ENCODE measurements at places on chromosomes 11 and 22.

DNA sequence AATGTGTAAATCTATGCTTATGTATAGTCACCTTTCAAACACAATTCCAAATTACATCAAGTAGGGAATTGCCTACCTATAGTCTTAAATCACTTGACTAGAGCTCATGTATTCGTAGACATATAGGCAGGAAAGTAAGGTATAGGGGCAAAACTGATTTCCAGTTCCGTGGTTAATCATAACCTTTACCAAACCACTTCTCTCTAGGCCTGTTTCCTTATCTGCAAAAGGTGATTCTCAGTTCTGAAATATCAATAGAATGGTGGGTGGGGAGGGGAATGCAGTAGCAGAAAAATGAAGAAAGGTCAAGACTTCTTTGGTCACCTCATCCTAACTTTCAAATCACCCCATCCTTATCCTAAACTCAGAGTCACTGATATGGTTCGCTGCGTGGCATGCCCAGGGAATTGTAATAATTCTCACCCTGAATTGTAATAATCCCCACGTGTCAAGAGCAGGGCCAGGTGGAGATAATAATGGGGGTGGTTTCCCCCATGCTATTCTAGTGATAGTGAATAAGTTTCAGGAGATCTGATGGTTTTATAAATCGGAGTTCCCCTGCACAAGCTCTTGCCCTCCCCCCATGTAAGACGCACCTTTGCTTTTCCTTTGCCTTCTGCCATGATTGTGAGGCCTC lies 1.9 kb upstream of the ANO5 start:
- DNase-seq: no peak

- no peak for DNase-seq
These were observed 388 bp downstream of the HINFP start for GRCh38 chr11:119121811-119122124.

DNA sequence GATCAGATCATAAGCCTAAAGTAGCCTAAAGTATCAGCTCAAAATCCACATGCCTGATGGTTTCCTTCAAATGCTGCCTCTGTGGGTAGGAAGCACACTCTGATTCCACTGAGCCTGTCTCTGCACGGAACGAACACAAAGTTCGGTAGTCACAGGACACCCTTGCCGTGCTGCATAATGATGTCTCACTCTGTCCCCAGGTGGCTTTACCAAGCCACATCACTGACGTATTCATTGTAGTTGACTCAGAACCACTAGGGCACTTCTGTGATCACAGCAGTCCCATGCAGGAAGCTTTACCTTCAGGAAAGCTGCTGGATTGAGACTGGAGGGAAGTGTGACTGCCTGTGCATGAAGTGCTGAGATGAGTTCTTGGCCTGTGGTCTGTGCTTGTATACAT lies 147.7 kb downstream of the ATXN10 start:
- DNase-seq: no peak

DNA sequence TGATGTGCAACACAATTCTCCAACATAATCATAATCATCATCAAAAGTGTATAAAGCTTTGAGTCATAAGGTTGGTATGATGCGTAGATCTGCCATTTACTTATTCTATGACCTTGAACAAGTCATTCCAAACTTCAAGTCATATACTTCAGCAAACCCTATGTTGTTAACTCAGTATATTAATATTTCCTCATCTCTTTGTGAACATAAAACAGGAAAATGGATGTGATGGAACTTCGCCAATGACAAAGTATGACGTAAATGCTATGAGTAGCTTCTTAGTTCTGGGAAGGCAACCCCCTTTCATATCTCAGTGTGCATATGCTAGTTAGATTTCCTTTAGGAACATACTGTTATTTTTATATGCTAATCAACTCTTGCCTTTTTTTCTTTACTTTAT lies 102.7 kb upstream of the ANO3 start:
- DNase-seq: no peak

GRCh38 chr11:121699801-121700200 lies 247.0 kb upstream of the SORL1-AS1 start:
- no peak for DNase-seq

GRCh38 chr22:17130199-17130598 lies 9.0 kb upstream of the TMEM121B start:
- DNase-seq: no peak

DNA sequence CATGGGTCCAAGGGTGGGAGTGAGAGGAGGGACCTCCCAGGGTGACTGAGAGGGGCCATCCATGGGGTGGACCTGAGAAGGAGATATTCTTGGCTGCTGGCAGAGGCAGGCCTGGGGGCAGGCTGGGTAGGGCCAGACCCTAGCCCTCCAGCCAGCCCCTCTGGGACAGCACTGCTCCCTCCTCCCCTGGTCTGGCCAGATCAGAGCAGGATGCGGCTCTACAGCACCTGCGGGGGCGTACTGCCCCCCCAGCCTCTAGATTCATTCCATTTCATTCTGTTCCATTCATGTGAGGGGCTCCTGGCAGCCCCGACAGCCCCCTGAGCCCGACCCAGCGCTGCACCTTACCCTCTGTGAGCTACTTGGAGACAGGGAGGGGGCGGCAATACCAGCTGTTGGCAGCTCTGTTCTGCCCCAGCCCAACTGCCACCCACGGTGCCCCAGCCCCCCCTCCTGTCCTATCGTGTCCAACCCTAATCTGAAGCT lies 34.3 kb upstream of the MYRF start:
- DNase-seq: no peak

DNA sequence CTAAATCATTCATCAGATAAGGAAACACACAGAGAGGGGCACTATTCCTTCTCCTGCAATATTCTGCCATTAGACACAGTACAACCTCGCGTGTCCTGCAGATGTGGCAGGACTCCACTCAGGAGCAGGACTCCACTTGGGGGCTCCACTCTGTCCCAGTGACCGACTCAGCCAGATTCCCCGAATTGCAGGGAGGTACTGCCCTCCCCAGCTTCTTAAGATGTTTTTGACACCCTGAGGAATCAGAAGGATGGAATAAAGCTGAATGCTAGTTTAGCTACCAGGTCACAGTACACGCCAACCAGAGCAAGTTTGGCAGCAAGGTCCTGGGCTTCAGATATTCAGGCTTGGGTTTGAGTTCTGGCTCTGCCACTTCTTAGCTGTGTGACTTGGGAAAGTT lies 99.3 kb upstream of the USP47 start:
- no peak for DNase-seq

DNA sequence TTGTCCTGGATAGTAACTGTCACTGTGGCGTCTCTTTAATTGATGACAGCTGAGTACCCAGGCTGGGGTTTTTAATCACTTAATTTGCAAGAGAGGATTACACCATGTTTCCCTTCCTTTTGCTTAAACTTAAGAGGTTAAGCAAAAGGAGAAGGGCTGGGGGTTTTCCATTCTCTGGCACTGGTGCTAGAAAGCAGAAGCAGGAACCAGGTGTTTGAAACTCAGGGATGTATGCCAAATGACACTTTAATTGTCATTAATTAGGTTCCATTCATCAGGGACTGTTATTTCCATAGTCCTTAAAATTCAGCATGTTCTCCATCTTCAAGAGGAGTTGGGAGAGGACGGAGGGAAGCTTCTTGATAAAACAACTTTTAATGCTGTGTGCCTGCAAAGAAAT lies 746.2 kb downstream of the NELL1 start:
- no peak for DNase-seq

GRCh38 chr11:121596195-121597155 lies 143.7 kb upstream of the SORL1-AS1 start:
- DNase-seq: no peak

DNA sequence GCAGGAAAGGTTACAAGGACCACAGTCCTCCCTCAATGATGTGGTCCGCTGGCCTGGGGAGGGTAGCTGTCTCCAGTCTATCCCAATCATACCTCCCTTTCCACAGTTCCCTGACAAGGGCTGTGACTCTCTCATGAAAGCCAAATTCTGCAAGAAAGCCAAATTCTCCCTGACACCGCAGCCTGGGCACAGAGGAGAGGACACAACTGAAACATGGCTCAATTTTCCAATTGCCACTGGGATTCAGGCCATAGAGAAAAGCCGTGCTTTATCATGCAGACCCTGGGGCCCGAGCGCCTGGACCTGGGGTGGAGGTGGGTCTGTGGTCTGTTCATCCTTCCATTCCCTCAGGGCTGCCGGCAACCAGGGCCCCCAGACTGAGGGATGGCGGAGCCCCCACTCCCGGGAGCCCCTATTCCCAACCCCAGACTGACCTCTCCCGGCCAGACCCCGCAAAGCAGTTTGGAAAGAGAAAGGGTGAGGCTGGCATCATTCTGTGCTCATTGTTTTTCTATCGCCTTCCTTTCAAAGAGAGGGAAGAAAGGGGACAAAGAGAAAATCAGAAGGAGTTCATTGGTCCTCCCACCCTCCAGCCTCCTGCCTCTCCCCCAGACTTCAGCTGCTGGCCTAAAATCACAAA lies 239.5 kb downstream of the BUD13 start:
- DNase-seq: no peak

DNA sequence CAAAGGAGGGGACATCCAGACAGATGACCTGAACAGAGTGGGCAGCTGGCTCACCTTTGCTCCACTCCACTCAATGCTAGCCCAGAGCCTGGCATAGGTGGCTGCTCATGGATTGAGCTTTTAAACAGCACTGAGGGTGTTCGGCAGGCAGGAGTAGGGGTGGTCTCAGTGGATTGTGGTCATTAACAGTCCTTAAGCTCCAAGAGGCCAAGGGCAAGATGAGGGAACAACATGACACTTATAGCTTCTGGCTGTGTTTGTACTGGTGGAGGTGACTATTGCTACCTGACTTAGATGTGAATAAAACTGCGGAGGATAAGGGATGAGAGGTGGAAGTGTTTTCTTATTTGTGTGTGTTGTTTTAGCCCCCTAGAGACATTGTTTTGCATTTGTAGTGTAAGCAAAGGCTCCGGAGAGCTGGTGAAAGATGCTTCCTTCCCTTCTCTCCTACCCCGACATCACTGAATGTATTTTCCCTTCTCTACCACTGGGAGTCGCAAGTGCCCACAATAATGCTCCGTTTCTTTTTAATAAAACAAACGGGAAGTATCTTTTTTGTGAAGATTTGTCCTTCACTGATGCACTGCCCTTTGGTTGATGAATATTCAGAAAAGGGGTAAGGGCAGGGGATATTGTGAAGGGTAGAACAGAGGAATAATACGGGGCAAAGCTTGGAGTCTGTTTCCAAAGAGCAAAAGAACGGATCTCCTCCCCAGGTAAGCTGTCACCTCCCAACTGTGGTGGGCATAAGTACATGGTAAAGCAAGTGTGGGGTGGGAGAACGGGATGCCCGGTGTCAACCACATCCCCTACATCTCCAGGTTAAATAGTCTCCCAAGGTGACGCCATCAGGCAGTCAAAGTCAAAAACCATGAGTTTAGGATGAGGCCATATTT lies 27.5 kb upstream of the MTNR1B start:
- DNase-seq: no peak

GRCh38 chr11:134527382-134528243 lies 115.6 kb upstream of the B3GAT1 start:
- no peak for DNase-seq

DNA sequence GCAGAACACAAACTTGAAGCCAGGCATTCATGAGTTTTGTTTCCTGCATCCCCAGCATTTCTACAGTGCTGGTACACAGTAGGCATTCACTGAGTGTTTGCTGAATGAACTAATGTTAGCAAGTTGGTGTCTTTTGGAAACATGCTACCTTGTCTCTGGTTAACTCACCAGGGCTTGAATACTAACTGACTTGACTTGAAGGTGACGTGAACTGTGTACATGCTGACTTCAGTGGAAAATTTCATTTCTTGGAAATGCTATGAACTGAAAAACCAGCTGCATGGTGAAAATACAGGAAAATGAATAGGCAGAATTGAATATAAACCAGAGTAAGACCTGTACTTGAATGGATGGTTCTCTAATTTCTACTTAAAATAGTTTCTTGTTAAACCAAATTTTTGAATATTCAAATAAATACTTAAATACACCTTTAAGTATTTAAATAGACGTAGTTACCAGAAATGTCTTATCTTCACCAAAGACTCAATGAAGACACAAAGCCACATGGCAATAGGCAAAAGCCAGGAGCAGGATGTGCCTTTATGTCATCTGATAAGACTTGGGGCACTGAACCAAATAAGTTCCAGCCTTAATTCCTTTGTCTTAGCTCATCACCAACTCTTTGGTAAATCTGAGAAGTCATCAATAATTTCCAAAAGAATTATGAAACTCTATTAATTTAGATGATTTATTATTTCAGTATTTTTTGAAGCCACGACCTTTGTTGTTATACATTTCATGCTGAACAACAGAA lies 39.7 kb upstream of the POU2AF2 start:
- DNase-seq: no peak

- DNase-seq: no peak
These were observed 66.6 kb downstream of the RPL27A start for GRCh38 chr11:8749202-8749601.

GRCh38 chr11:121241343-121242211 lies 51.0 kb upstream of the SC5D start:
- DNase-seq: no peak

DNA sequence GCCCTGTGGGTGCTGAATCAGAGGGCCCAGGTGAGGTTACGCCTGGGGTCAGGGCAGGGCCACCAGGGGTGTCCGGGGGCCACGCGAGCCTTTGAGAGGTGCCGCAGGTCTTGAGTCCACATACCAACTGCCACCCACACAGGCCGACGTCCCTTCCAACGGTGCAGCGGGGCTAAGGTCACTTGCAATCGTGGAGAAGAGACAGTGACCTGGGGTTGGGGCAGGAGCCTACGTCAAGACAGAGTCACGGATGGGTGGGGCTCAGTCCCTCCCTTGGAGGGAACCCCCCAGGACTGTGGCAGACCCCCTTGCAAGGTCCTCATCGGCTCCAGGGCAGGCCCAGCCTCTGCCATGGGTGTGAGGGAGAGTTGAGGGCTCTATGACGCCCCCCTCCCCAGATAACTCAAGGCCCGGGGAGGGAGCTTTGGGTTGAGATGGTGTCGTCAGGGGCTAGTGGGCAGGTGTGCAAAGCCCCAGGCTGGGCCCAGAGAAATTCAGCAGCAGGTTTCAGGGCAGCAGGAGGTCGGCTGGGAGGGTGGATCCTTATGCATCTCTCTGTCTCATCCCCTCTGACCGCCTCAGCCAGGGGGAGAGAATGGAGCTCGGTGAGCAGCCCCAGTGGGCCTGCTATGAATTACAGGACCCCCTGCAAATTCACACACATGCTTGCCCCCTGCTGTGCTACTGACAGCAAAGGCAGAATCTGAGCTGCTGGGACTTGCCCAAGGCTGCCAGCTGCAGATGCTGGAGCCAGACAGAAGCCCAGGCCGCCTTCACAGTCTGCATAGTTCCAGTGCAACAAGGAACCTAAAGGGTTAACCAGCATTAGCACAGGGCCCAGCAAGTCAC lies 60.0 kb downstream of the MYEOV start:
- DNase-seq: no peak

GRCh38 chr22:24160546-24160945 lies 20.7 kb upstream of the SUSD2 start:
- DNase-seq: no peak

- no peak for DNase-seq
These were observed 12.9 kb upstream of the WT1 start for GRCh38 chr11:32448232-32448631.

- DNase-seq: no peak
These were observed 23.6 kb upstream of the HSPA8 start for GRCh38 chr11:123085497-123085896.

DNA sequence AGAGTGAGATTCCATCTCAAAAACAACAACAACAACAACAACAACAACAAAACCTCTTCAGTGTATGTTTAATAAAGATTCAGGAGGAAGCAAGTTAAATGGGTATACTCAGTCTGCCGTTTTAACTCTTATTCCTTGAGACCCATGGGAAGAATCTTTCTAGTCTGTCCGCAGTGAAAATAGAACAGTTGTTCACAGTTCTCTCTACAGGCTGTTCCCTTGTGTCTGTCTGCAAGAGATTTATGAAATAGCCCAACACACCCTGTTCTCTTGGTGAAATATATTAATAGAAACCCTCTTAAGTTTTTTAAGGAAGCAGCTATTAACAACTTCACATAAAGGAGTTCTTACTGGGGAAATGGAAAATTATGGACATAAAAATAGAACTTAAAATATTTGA lies 682.2 kb upstream of the RAG2 start:
- DNase-seq: no peak
